Mesenchymal stem cell (in vitro differentiated cells and primary cell): ENCODE measurements at places on chromosomes 3 and 15.

DNA sequence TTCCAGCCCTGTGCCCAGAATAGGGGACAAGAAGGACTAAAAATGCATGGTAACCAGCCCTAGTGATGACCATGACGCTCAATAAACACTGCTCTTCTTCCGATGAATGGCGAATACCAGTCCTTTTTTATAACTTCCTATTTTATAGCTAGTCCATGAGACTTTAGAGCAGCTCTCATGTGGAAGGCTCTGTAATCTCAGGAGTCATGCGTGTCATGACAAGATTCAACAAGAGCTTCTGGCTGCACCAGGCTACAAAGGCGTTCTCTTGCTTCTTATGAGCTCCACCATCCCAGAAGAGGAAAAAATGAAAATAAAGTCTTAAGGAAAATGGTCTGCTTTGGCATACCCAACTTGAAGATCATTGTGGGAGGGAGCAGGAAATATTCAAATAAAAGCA, 141.0 kb downstream of the TMCO5A start:
- DNase-seq = no peak

DNA sequence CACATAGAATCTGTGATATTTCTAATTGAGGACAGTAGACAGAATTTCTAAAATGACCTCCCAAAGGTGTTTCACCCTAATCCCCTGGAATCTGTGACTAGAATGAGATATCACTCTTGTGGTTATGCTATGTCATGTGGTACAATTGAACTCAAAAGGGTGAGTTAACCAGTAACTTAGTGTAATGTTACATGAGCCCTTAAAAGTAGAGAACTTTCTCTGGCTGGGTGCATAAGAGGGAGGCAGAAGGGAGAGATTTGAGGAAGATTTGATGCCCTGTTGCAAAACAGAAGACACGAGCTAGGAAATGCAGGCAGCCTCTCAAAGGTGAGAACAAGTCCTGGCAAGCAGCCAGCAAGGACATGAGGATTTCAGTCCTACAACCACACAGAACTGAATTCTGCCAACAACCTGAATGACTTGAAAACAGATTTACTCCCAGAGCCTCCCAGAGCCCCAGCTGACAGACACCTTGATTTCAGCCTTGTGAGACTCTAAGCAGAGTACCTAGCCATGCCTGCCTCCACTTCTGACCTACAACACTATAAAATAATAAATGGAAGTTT, 160.3 kb downstream of the MTHFS start:
- no peak for DNase-seq

GRCh38 chr15:61936528-61937195, 123.6 kb downstream of the VPS13C start:
- no peak for DNase-seq

- peak; percentile 47 for DNase-seq
Measured at GRCh38 chr3:141578202-141578973, 91.6 kb downstream of the RASA2 start.

DNA sequence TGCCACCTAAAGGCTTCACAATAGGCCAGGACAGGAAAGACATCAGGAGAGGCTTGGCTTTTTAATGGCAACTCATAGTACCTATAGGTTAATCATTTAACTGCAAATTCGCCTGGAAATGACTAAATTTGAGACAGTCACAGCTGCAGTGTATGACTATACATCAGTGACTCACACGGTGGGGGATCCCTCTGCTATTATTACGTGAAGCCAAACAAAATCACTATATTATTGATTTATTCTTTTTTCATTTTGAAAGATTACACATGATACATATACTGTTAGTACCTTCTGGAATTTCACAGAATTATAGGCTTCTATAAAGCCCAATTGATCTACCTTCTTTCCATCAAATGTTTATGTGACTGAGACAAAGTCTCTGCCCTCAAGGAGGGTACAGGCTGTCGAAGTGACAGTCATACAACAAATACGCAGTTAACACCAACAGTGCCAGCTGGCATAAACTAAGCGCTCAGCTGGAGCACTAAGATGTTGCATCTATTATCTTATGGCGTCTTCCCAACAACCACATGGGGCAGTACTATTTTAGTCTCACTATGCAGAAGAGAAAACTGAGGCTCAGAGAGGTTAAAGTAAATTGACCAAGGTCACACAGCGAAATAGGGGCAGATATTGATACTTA, 82.0 kb upstream of the LMOD3 start:
- no peak for DNase-seq

DNA sequence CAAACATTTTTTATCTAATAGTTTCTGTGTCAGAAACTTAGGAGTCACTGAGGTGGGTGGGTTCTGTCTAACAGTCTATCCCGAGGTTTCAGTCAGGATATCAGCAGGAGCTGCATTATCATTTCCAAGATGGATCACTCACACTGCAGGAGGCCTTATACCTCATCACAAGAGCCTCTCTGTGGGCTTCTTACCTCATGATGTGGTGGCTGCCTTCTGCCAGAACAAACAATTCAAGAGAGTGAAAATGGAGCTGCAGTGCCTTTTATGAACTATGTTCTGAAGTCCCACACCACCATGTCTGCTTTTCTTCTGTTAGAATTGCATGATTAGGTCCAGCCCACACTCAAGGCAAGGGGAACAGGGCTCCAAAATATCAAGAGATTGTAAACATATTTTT, 27.9 kb downstream of the RFX7 start:
- DNase-seq = peak; percentile 19
